ENCODE measurements at places on chromosomes 12 and 14.

DNA sequence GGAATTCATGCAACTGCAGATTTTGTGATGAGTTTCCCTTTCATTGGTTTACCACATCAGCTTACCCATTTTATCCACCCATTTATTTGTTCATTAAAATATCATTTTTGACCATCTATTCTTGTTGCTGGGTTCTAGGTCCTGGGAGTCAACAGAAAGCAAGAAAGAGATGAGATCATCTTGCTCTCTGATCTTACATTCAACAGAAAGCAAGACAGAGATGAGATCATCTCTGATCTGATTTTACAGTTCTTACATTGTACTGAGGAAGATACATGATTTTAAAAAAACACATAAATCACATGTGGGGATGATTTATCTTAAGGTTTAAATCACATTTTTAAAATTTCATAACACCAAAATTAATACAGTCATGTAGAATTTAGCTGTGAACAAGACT is 2.3 kb downstream of the TAS2R46 start:
- H3K4me3 ChIP-seq = no peak overlapping the region
- DNase-seq = no peak
- no peaks in the 10 kb centered on the region for H3K27me3 ChIP-seq
- H3K4me1 ChIP-seq = no peaks in the 10 kb centered on the region
- no peak overlapping the region for H3K27ac ChIP-seq
- no peaks in the 10 kb centered on the region for H3K36me3 ChIP-seq

GRCh38 chr12:30201301-30202160 is 417.8 kb upstream of the TMTC1 start:
- H3K4me3 ChIP-seq = no peak overlapping the region
- H3K4me1 ChIP-seq = no peaks in the 10 kb centered on the region
- H3K36me3 ChIP-seq = no peaks in the 10 kb centered on the region

DNA sequence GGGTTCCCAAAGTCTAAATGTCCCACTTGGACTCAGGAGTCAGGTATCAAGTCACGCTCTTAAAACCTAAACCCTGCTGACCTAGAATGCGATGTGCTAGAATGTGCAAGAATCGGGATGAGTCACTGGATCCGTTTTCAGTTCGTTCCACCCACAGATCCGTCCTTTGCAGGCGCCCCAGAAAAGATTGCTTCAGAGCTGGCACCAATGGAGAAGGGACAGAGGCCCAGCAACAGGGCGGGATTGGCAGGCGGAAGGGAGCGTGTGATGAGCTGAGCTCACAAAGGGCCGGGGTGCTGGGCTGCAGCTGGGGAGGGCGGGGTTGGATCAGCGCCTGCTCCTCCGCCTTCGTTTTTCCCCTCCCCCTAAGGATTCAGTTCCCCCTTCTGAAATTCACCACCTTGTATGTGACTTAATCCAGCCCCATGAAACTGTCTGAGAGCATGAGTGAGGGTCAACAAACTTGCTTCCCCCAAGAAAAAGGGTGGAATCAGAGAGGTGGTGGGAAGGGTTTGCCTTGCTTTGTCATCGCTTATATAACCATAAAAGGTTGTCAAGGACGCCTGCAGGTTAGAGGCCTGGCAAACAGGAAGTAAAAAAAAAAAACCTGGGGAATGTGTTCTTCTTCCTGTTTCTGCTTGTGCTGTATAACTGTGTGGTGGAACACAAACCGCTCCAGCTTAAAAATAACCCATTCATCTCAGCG is 2.8 kb upstream of the UBC start:
- H3K4me3 ChIP-seq = peak overlapping the region; percentile 46
- DNase-seq = peak; percentile 93
- no peaks in the 10 kb centered on the region for H3K27me3 ChIP-seq
- peaks cover 4% of the 10 kb centered on the region for H3K36me3 ChIP-seq
- H3K4me1 ChIP-seq = peaks cover 68% of the 10 kb centered on the region

DNA sequence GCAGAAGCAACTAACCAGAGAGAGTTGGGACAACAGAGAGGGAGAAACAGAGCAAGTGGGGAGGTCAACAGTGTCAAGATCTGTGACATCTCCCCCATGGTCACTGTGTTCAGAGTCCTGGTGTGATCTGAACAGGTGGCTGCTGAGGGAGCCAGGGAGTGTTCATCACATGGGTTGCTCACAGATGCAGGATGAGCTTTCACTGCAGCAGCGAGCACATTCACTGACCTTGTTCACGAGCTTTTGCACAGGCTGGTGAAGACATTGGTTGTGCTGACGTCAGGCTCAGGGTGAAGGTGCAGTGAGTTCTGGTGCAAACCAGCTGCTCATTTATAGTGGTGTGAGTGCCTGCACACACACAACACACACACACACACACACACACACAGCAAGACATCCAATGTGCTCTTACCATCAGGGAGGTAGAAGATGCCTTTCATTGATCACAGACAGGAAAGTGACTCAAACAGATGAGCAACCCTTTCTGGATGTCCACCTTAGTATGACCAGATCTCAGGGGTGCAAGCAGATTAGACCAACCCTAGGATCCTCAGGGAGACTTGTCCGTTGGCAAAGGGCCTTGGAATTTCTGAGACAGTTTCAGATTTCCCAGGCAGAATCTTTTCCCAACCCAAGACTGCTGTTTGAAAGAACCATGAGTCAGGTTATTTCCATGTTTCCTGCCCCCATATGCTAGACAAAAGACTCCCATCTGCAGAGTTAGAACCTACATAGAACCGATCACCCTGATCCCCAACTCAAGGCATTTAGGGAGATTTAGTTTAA is 44.3 kb upstream of the OR10AD1 start:
- H3K4me3 ChIP-seq = no peak overlapping the region
- H3K27ac ChIP-seq = no peak overlapping the region
- DNase-seq = no peak
- H3K4me1 ChIP-seq = no peaks in the 10 kb centered on the region

DNA sequence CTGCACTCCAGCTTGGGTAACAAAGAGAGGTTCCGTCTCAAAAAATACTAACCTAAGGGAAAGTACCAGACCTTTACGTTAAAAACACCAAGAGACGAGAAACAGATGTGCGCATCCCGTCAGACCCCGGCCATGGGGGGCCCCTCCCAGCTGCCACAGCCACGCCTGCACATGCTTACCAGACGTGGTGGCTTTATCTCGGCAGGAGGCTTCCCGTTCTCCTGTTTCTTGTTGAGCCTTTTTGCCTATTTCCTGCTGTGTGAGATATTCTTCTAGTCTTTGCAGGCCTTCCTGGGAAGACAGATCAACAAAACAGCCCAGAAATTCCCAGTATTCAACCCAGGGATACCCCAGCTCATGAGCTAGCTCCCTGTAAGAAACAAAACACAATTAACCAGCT is 23.6 kb downstream of the PGAM5 start:
- no peak for DNase-seq
- H3K27ac ChIP-seq = no peak overlapping the region
- no peaks in the 10 kb centered on the region for H3K4me1 ChIP-seq
- H3K36me3 ChIP-seq = peaks cover 57% of the 10 kb centered on the region
- no peaks in the 10 kb centered on the region for H3K27me3 ChIP-seq

DNA sequence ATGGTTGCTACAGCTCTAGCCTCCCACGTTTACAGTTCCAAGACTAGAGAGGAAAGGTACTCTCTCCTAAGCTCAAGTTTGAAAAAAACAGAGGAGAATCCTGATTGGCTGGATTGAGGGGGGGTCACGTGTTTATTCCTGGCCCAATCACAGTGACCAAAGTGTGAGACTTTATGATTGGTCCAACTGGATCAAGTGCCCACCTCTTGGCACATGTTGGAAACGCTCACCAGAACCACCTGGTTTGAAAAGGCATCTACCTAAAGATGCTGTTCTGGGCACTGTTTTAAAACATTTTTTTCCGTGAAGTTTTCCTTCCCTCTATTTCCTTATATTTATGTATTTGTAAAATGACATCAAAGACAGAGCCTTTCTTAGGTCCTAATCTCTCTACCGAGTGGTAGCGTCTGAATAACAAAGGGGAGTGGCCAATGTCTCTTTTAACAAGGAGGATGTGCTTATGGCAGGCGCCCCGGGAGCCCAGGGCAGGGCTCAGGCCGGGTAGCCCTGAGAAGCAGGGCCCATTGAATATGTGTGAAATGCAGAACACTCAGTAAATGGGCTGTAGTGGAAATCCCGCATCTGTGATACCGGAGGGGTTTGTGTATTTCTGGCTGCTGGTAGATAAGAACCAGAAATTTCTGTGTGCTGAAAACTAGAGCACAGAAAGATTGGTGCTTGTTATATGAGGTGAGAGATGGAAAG is 146.2 kb downstream of the ATP23 start:
- H3K4me1 ChIP-seq = no peaks in the 10 kb centered on the region
- DNase-seq = no peak
- no peak overlapping the region for H3K4me3 ChIP-seq
- H3K27me3 ChIP-seq = no peaks in the 10 kb centered on the region

GRCh38 chr14:83594874-83595273 is 1935.1 kb upstream of the FLRT2 start:
- no peak for DNase-seq
- H3K36me3 ChIP-seq = no peaks in the 10 kb centered on the region
- H3K4me1 ChIP-seq = no peaks in the 10 kb centered on the region
- H3K27ac ChIP-seq = no peak overlapping the region
- H3K4me3 ChIP-seq = no peak overlapping the region
- no peaks in the 10 kb centered on the region for H3K27me3 ChIP-seq

- peaks cover 4% of the 10 kb centered on the region for H3K4me1 ChIP-seq
- H3K27me3 ChIP-seq = no peaks in the 10 kb centered on the region
- no peaks in the 10 kb centered on the region for H3K36me3 ChIP-seq
- H3K27ac ChIP-seq = no peak overlapping the region
- no peak for DNase-seq
These were observed 193.0 kb upstream of the PWP1 start for GRCh38 chr12:107492393-107493134.

DNA sequence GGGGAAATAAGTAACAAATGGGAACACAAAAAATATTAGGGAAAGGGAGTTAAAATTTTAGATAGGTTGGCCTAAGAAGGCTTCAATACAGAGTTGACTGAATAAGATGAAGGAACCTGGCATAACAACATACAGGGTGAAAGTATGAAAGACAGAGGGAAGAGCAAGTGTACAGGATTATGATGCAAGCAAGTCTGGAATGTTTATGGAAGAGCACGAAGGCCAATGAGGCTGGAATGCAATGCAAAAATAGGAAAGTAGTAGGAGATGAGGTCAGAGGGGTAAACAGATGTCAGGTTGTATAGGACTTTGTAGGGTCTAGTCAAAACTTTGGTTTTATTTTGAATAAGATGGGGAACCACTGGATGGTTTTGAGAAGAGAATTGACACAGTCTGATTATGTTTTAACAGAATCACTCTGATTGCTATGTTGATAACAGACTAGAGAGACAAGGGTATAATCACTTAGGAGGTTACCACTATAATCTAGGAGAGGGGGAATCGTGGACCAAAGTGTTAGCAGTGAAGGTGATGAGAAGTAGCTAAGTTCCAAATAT is 96.8 kb downstream of the OSBPL8 start:
- H3K27me3 ChIP-seq = no peaks in the 10 kb centered on the region
- H3K4me3 ChIP-seq = no peak overlapping the region
- H3K27ac ChIP-seq = no peak overlapping the region
- DNase-seq = no peak
- no peaks in the 10 kb centered on the region for H3K36me3 ChIP-seq

GRCh38 chr14:21912367-21912766 is 238.7 kb upstream of the OR4E1 start:
- H3K36me3 ChIP-seq = no peaks in the 10 kb centered on the region
- no peaks in the 10 kb centered on the region for H3K27me3 ChIP-seq
- H3K27ac ChIP-seq = no peak overlapping the region
- H3K4me1 ChIP-seq = no peaks in the 10 kb centered on the region
- H3K4me3 ChIP-seq = no peak overlapping the region
- DNase-seq = no peak

GRCh38 chr12:11669348-11669747 is 19.9 kb downstream of the ETV6 start:
- H3K4me3 ChIP-seq = no peak overlapping the region
- peaks cover 9% of the 10 kb centered on the region for H3K4me1 ChIP-seq
- no peaks in the 10 kb centered on the region for H3K27me3 ChIP-seq
- H3K27ac ChIP-seq = no peak overlapping the region

- peaks cover 48% of the 10 kb centered on the region for H3K4me1 ChIP-seq
- DNase-seq = peak; percentile 66
- H3K4me3 ChIP-seq = no peak overlapping the region
- no peaks in the 10 kb centered on the region for H3K27me3 ChIP-seq
- H3K36me3 ChIP-seq = no peaks in the 10 kb centered on the region
These were observed 55.2 kb downstream of the RASSF3 start for GRCh38 chr12:64665514-64665913.

GRCh38 chr12:5633106-5633505 is 201.2 kb downstream of the NTF3 start:
- peaks cover 3% of the 10 kb centered on the region for H3K27me3 ChIP-seq
- no peak overlapping the region for H3K27ac ChIP-seq
- H3K4me3 ChIP-seq = no peak overlapping the region
- H3K4me1 ChIP-seq = no peaks in the 10 kb centered on the region

DNA sequence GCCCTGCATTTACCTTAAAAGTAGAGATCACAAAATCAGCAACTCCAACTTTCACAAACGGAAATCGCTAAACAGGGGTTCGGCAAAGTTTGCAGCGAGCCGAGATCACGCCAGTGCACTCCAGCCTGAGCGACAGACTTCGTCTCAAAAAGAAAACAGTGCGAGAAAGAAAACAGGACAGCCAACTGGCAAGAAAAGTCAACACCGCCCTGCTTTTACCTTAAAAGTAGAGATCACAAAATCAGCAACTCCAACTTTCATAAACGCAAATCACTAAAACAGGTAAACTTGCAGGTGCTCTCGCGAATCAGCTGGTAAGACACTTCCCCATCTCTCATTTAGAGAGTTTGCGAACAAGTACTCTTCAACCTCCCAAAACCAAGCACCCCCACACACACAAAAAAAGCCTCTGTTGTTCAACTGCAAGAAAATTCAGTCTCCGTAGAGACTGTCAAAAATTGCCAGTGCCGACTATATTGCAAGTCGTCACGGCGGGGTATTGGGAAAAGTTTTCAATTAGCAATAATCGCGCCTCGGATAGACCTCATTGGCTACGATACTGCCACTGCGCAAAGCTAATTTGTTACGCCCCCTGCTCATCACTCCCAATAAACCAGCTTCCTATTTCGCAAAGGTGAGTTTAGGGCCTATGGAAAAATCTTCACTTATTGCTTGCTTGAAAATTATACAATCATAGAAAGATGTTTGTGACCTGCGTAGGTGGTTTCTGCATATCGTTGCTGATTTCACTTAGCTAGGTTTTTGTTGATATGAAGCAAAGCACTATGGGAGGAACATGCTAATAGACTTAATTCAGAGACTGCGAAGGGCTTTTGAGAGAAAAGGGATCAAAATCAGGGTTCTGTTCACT is at the start of gene RNU4-1:
Gene RNU4-1 (minus strand): TSS at position 577 of the 871 bp plus-strand sequence.
- H3K27me3 ChIP-seq = no peaks in the 10 kb centered on the region
- no peaks in the 10 kb centered on the region for H3K36me3 ChIP-seq
- DNase-seq = peak; percentile 70
- H3K4me1 ChIP-seq = peaks cover 4% of the 10 kb centered on the region
- peak within 1 kb of the TSS; percentile 66 for H3K4me3 ChIP-seq
- H3K27ac ChIP-seq = peak within 1 kb of the TSS; percentile 100

- H3K4me3 ChIP-seq = no peak overlapping the region
- H3K36me3 ChIP-seq = no peaks in the 10 kb centered on the region
- no peaks in the 10 kb centered on the region for H3K27me3 ChIP-seq
- no peak overlapping the region for H3K27ac ChIP-seq
- H3K4me1 ChIP-seq = no peaks in the 10 kb centered on the region
These were observed 232.5 kb downstream of the BCL11B start for GRCh38 chr14:99039331-99040041.

GRCh38 chr12:111443586-111443985 is 37.9 kb downstream of the SH2B3 start:
- H3K36me3 ChIP-seq = peaks cover 27% of the 10 kb centered on the region
- H3K27me3 ChIP-seq = no peaks in the 10 kb centered on the region

GRCh38 chr12:57832966-57833365 is 13.6 kb downstream of the CTDSP2 start:
- H3K4me3 ChIP-seq = no peak overlapping the region
- no peaks in the 10 kb centered on the region for H3K27me3 ChIP-seq
- peaks cover 13% of the 10 kb centered on the region for H3K36me3 ChIP-seq
- H3K27ac ChIP-seq = peak overlapping the region; percentile 63
- peaks cover 70% of the 10 kb centered on the region for H3K4me1 ChIP-seq
- no peak for DNase-seq

Data from effector memory CD4-positive, alpha-beta T cell (primary cell).